Activated CD8-positive, alpha-beta T cell treated with anti-CD3 and anti-CD28 coated beads for 36 hours (primary cell): ENCODE measurements at places on chromosomes 12 and 14. TPM values are rescaled to one million over a fixed set of nuclear protein-coding genes. Genes with fewer than 3 reads are reported as not detected.

DNA sequence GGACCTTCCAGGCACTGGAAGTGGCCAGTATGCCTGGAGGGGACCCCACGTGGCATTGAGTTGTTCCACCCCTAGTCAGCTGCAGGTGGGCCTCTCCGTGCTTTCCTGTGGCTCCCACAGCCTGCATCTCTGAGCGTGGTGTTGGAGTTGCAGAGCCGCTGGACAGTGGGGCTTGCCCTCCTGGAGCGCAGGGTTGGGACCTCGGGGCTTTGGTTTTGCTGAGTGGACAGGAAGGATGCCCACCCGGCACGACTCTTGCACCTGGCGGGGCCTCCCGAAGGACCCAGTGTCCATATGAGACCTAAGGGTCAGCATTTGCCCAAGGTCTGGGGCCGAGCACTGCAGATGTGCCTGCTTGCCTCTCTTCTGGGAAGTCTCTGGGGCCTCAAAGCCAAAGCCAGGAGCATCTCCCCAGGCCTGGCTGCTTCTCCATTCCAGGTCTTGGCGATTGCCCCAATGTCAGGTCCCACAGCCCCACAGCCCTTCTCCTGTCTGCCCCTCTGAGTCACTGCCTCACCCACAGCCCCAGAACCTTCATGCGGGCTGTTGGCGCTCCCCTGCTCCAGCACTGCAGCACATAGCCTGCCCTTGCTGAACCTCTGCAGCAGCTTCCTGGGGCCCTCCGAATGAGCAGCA lies 1.5 kb downstream of the PACS2 start:
- no peaks in the 10 kb centered on the region for H3K36me3 ChIP-seq
- H3K27ac ChIP-seq: no peak overlapping the region
- peak overlapping the region; percentile 87 for H3K4me3 ChIP-seq
- peak; percentile 54 for DNase-seq

BATF gene
- total RNA-seq: 47.0 TPM

DNA sequence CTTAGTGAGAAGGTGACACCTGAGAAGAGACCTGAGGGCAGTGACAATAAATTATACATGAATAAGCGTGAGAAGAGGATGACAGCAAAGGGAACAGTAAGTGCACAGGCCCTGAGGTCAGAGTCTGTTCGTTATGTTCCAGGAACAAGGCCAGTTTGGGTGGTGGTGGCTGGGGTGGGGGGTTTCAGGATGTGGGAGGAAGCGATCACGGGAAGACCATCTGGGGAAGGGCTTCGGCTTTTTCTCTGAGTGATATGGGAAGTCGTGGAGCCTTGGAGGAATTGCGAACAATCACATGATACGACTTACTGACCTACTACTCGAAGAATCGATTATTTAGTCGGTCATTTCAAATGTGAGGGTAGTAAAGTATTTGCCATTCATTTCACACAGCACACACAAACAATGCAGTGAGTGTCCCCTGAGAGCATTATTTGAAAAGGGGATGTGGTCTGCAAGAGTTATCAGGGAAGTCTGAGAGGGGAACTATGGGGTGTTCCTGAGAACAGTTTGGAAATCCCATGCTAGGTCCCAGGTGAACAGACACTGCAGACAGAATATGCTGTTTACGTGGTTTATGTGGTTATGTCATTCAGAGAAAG lies 94.7 kb downstream of the SLC38A1 start:
- DNase-seq: no peak
- no peak overlapping the region for H3K27ac ChIP-seq
- H3K4me3 ChIP-seq: no peak overlapping the region
- no peaks in the 10 kb centered on the region for H3K36me3 ChIP-seq
- H3K27me3 ChIP-seq: no peaks in the 10 kb centered on the region

DNA sequence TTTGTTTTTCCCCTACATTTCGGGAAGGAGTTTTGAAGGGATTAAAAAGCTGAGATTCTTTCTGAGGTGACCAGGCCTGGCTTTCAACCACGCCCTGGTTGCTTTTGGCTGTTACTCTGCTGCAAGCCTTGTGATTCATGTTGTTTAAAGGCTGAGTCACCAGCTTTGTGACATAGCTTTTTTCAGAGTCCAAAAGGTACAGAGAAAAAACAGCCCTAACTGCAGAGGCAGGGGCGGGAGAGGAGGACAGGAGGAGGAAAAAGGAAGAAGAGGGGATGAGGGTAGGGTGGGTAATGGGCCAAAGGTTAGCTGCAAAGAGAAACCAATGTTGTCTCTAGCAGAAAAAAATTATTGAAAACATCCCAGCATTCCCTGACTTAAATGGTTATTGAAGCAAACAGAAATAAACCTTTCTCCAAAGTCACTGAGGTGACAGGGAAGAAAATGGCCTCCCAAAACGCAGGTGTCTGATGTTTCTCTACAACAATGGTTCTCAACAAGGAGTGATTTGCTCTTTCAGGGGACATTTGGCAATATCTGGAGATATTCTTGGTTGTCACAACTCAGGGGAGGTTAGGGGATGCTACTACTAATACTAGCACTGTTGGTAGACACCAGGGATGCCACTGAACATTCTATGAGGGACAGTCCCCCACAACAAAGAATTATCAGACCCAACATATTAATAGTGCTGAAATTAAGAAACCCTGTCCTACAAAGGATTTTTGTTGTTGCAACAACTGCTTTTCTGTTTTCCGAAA lies 2.1 kb upstream of the UBC start:
- H3K4me3 ChIP-seq: peak overlapping the region; percentile 100
- peak overlapping the region; percentile 100 for H3K27ac ChIP-seq
- H3K27me3 ChIP-seq: no peaks in the 10 kb centered on the region
- peaks cover 79% of the 10 kb centered on the region for H3K4me1 ChIP-seq
- H3K36me3 ChIP-seq: peaks cover 29% of the 10 kb centered on the region
- DNase-seq: peak; percentile 70

GRCh38 chr14:32005628-32006027 lies 71.5 kb upstream of the ARHGAP5 start:
- H3K4me1 ChIP-seq: no peaks in the 10 kb centered on the region
- no peaks in the 10 kb centered on the region for H3K36me3 ChIP-seq
- no peak for DNase-seq
- H3K4me3 ChIP-seq: no peak overlapping the region

ELK3 gene
- 7.7 TPM for total RNA-seq
